Foreskin keratinocyte (primary cell): ENCODE measurements at places on chromosomes 6 and 20. TPM values are rescaled to one million over a fixed set of nuclear protein-coding genes. Genes with fewer than 3 reads are reported as not detected.

Gene METTL24
- polyA plus RNA-seq, result not detected in 2 replicates

Gene MYL9
- polyA plus RNA-seq, result 11.2 and 14.6 TPM in 2 replicates

Gene HLA-DPB1
- 3.7 TPM in 1 of 2 replicates, not detected in the other for polyA plus RNA-seq

Gene DNAH8
- polyA plus RNA-seq, result not detected in 2 replicates

Gene PRSS16
- polyA plus RNA-seq, result 5.5 and 6.7 TPM in 2 replicates

Gene CAP2
- 2.2 and 3.7 TPM in 2 replicates for polyA plus RNA-seq

Gene MMP24
- polyA plus RNA-seq, result 0.03 TPM in 2 replicates

Gene BNIP5
- not detected in 2 replicates for polyA plus RNA-seq

Gene TUBB2B
- 0.04 and 0.85 TPM in 2 replicates for polyA plus RNA-seq

Gene PACSIN1
- 0.01 TPM in 1 of 2 replicates, not detected in the other for polyA plus RNA-seq

Gene PRR18
- polyA plus RNA-seq, result not detected in 2 replicates

Gene TBC1D20
- polyA plus RNA-seq, result 14.7 and 16.4 TPM in 2 replicates

Gene MEI4
- polyA plus RNA-seq, result not detected in 2 replicates

Gene KPNA5
- polyA plus RNA-seq, result 0.47 and 0.68 TPM in 2 replicates

Gene ZC3H12D
- polyA plus RNA-seq, result 0.02 TPM in 1 of 2 replicates, not detected in the other

Gene HSPA1B
- polyA plus RNA-seq, result 54.9 and 76.7 TPM in 2 replicates

Gene BHLHE23
- polyA plus RNA-seq, result not detected in 2 replicates

Gene SNAP25
- not detected in 2 replicates for polyA plus RNA-seq

Gene MKKS
- 15.7 and 16.5 TPM in 2 replicates for polyA plus RNA-seq

Gene PPP1R3G
- polyA plus RNA-seq, result 0.06 and 0.09 TPM in 2 replicates

Gene NMBR
- not detected in 2 replicates for polyA plus RNA-seq
